ENCODE measurements at places on chromosomes 7 and 10. TPM values are rescaled to one million over a fixed set of nuclear protein-coding genes. Genes with fewer than 3 reads are reported as not detected.

Gene NDUFB8
- 161 TPM for total RNA-seq

Gene SPOCK2
- 2.6 TPM for total RNA-seq

Gene TMEM184A
- total RNA-seq, result 0.66 TPM

- no peak overlapping the region for H3K4me3 ChIP-seq
- H3K27me3 ChIP-seq, result no peaks in the 10 kb centered on the region
- H3K27ac ChIP-seq, result no peak overlapping the region
- no peak for DNase-seq
- peaks cover 13% of the 10 kb centered on the region for H3K4me1 ChIP-seq
Observed at GRCh38 chr10:80526218-80526617, 11.5 kb upstream of the SH2D4B start.

DNA sequence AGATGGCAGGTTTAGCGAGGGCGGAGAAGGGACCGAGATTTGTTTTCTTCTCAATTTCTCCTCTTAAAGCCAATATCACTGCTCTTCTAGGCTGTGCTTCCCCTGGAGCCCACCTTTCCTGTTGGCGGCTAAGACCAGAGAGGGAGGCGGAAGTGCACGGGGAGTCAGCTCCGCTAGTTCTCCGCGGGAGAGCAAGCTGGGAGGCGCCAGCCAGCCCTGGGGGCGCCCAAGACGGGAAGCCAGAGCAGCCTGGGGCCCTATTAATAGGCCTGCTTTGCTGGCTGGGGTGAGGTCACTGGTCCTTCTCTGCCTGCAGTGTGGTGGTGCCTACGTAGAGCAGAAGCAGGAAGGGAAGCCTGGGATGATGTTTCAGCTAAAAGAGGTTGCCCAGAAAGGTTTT lies 61.6 kb downstream of the LSM5 start:
- H3K27ac ChIP-seq, result no peak overlapping the region
- H3K36me3 ChIP-seq, result no peaks in the 10 kb centered on the region
- DNase-seq, result no peak
- no peak overlapping the region for H3K4me3 ChIP-seq
- H3K4me1 ChIP-seq, result no peaks in the 10 kb centered on the region
- no peaks in the 10 kb centered on the region for H3K27me3 ChIP-seq

DNA sequence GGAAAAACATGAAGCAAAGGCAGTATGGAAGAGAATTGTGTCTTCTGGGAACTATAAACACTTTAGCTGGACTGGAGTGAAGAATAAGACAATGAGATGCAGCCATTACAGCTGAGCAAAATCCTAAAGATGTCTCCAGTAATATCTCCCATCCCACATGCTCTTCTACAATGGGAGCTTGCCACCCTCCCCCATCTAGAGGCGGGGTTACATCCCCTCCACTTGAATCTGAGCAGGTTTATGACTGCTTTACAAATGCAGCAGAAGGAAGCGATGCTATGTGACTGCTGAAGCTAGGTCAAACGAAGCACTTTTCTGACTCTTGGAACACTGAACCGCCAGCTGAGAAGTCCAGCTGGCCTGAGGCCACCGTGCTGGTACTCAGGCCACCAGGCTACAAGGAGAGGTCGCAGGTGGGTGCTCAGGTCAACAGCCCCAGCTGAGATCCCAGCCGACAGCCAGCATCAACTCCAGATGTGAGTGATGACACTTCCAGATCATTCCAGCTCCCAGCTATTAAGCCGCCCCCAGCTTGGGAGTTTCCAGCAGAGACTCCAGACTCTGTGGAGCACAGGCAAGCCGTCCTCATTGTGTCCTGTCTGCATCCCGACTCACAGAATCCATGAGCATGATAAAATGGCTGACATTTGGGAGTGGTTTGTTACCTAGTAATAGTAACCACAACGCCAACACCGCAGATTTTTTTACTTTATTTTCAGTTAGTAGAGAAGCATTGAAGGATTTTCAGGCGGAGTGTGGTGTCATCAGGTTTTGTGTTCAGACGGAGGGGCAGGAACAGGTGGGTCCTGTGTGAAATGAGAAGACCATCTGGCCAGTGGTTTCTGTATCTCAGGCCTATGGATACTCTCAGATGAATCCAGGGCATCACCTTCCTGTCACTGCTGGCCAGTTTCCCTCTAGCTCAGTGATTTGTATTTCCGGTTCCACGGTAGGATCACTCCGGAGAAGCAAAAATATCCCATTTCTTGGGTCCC lies 89.3 kb downstream of the NPY start:
- no peaks in the 10 kb centered on the region for H3K36me3 ChIP-seq
- no peaks in the 10 kb centered on the region for H3K4me1 ChIP-seq

DNA sequence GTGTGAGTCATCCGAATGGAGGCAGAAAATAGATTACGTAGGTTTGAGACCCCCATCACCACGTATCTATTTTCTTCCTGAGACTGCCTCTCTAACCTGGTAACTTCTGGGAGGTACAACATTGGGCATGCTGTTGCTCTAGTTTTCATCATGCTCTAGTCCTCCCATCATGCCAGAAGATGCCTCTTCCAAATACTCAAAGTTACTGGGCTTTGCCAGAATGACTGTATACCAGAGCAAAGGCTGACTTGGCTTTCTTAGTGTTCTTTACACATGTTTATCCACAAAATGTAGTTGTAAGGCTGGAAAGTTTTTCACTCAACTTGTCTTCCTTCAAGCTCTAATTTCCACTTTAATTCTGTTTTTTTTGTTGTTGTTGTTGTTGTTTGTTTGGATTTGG lies 370.5 kb downstream of the MDFIC start:
- H3K27ac ChIP-seq, result no peak overlapping the region
- no peak for DNase-seq
- no peaks in the 10 kb centered on the region for H3K27me3 ChIP-seq

DNA sequence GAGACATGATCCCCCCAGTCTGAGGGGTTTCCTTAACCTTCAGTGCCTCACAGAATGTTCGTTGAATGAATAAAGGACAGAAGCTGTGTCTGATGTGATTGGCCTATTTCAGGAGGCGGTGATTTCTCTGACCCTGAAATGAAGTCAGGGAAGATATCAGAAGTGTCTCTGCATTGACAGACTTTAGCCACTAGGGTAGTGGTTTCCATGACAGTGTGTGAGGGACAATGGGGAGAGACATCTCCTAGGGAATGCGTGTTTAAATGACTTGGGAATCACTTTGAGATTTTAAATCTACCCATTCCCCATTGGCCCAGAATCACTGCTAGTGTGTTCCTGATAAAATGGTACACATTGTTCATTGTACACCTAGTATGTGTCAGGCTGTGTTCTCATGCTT lies 132.0 kb downstream of the CFAP58 start:
- DNase-seq, result no peak
- H3K27me3 ChIP-seq, result no peaks in the 10 kb centered on the region
- no peaks in the 10 kb centered on the region for H3K36me3 ChIP-seq
- no peak overlapping the region for H3K4me3 ChIP-seq
- no peaks in the 10 kb centered on the region for H3K4me1 ChIP-seq

Measured in tibial nerve (tissue), 4 donors.